ENCODE measurements at places on chromosomes 7 and 10.

GRCh38 chr7:101998906-101999240 lies 181.4 kb downstream of the CUX1 start:
- no peak for DNase-seq

DNA sequence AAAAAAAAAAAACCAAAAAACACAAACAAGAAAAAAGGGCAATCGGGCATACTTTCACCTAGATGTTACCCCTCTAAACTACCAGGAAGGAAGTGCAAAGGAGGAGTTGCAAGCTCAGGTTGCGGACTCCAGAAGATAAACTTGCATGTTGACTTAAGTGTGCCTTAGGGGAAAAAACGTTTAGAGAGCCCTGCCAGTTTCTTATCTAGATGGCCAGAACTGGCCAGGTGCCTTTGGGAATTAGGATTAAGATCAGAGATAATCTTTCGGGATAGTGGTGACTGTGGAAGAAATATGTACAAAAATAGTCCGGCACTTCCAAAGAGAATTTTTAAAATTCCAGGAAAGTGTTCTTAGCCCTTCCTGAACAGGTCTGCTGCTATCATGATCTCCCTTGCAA lies 17.6 kb downstream of the EVX1 start:
- no peak for DNase-seq

DNA sequence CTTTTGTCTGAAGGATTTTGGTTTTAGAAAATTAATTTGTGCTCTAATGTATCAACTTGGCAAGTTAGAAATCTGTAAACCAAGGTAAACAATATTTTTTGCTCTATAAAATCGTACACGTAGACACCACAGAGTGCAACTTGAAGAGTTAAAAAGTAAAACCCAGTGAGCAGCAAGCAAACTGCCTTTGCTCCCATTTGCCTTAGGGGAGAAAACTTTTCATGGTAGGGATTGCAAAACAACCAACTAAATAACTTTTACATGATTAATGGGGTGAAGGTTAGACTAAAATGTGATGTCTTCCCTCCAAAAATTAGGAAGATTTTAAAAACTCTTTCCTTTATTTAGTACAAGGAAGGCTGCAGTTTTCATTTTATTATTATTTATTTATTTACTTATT lies 224.2 kb upstream of the LYZL1 start:
- DNase-seq, result no peak

- DNase-seq, result no peak
Measured at GRCh38 chr10:75048669-75049098, 62.8 kb upstream of the SAMD8 start.

- no peak for DNase-seq
Measured at GRCh38 chr7:92058040-92058439, 76.2 kb downstream of the CYP51A1 start.

DNA sequence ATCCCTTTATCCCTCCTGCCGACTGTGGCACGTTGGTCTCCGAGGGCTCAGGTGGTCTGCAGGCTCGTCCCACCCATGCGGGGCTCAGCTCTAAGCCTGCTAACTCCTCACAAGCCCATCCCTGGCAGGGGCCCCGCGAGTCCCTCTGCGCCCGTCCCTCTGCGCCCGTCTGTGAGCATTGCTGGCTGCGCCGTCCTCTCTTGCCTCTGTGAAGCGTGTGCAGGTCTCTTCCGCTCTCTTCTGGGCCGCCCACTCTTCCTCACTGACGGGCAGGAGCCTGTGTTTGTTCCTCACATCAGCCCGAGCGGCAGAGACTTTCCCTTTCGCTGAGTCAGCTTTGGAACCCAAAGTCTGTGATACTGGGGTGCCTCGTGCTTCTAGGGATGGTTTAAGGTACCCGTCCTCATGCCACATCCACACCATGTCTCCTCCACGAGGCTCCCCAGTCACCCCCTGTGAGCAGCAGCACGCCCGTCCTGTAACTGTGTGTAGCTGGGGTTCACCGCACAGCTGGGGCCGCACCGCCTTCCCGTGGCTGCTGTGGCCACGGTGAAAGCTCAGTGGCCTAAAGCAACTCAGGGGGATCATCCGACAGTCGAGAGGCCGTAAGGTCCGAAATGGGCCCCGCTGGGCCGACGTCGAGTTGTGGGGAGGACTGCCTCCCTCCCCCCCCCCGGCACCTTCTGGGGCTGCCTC lies 35.5 kb downstream of the ADGRA1 start:
- no peak for DNase-seq

- DNase-seq, result no peak
Measured at GRCh38 chr10:22244001-22244400, 26.2 kb upstream of the EBLN1 start.

- DNase-seq, result no peak
Measured at GRCh38 chr7:54831046-54831643, 72.1 kb upstream of the SEC61G start.

GRCh38 chr7:117119192-117119924 lies 166.1 kb downstream of the ST7 start:
- peak; percentile 88 for DNase-seq

- DNase-seq, result peak; percentile 25
Measured at GRCh38 chr7:23012908-23013714, 819 bp downstream of the HYCC1 start.

GRCh38 chr10:113060201-113061053 lies 110.4 kb downstream of the TCF7L2 start:
- no peak for DNase-seq

DNA sequence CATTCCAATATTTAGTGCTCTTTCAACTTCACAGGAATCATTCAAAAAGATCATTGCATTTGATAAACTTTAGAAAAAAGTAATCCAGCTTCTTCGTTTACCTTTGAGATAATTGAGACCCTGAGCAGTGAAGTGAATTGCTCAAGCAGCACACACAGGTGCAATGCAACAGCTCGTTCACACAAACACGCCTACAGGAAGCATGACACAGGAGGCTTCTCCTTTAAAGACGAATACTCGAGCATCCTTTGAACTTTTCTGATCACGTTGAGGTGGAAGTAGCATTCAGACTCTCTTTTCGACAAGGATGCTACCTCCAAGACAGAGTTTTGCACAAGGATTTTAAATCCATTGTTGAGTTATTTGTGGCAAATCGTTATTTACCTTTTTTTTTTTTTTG lies 18.0 kb upstream of the RSU1 start:
- DNase-seq, result peak; percentile 15

DNA sequence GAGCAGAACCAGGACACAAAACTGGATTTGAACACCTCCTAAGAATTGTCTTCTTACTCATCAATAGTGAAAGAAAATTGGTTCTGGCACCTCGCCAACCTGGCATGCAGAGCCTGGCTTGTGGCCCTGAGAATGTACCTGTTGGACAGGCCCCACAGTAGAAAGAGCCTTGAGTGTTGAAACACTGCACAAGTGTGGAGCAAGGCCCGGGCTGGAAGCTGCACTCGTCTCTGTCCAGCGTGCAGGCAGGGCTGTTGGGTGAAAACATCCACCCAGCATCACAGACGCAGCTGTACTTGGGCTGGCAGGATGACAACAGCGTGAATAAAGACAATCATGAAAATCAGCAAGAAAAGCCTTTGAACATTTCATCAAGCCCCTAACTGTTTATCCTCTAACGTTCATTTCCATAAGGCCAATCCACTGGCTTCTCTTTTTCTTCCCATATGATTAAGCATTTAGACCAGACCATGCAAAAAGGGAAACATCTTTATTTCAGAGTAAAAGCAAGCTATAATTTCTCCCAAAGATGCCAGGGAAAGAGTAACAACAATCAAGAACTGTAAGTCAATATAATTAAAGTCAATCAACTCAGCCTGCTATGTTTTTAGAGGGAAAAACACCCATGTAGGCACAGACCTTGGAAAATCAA lies 15.6 kb downstream of the CUBN start:
- no peak for DNase-seq

DNA sequence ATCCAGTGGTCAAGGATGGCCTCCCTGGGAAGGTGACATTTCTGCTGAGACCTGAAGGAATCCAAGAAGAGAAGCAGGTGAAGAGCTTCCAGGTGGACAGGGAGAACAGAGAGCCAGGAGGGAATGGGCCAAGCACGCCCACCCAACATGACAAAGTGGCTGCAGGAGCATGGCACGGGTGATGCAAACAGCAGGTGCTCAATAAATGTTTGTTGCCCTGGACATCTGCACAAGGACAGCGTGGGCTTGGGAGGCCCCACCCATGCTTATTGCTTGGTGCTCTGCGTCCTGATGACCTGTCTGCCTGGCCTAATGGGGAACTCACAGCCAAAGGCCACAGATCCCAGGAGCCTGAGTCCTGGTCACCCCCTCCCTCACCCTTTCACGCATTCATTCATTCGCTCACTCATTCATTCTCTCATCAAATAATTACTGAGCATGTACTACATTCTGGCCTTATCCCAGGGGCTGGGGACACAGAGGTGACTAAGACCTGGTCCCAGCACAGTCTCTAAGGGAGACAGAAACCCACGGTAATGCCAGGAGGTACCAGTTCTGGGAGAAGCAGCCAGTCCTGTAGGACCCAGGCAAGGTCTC lies 13.1 kb downstream of the RHBDD2 start:
- DNase-seq, result no peak

- DNase-seq, result no peak
Measured at GRCh38 chr10:27366769-27367168, 126.2 kb upstream of the ACBD5 start.

DNA sequence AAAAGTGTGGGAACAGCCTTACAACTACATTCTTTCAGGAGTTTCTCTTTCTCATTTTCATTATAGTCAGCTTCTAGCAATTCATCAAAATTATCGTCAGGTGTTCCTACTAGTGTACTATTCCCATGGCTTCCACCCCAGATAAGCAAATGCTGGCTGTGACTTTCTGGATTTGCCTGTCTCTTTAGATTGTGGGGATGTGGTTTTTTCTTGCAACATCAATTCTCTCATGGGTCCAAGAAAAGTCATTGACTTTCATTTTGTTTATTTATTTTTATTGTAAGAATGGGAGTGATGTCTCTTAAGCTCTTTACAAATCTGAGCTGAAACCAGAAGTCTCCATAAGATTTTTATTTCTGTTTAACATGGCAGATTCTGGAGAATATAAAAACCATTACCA lies 349.7 kb upstream of the SEMA3C start:
- no peak for DNase-seq

DNA sequence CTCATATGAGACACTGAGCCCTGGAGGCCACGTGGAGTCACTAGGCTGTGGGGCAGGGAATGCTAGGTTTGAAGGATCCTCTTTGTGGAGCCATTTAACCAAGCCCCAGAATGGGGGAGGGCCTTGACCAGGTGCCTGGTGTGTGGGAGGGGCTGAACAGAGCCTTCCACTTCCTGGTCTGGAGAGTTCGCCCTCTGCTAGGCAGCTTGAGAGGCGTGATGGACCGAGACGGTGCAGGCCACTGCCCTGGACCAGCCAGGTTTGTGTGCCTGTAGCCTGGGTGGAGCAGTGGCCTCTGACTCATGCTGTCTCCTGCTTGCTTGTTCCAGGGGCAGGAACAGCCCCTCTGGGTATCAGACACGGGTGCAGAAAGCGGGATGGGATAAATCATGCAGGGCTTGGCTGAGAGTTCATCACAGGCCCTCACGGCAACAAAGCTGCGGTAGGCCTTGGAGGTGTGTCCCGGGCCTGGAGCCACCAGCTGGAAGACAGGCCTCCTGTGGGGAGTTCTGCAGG lies 27.4 kb downstream of the ADAMTS14 start:
- DNase-seq, result no peak

Measured in stimulated activated CD4-positive, alpha-beta T cell treated with anti-CD3 and anti-CD28 coated beads, Interleukin-2, amount 100 ng/mL, for 24 hours (primary cell).